ENCODE measurements at places on chromosomes 4 and X.

DNA sequence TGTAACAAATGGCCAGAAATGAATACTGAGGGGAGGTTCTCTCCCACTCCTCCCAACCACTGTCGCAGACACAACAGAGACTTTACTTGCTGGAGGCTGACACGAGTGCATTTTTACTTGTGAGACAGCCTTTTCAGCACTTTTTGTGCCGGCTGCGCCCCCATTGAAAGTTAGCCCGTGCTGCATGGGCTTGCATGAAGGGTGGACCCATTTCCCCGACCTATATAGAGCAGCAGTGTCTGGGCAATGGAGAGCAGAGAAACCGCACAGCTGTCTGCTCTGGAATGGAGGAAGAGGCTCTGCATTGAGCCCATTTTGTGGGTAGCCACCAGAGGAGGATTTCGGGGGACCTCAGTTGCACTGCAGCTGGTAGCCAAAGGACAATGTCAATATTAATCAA, 208.8 kb downstream of the UGT8 start:
- no peak for DNase-seq

DNA sequence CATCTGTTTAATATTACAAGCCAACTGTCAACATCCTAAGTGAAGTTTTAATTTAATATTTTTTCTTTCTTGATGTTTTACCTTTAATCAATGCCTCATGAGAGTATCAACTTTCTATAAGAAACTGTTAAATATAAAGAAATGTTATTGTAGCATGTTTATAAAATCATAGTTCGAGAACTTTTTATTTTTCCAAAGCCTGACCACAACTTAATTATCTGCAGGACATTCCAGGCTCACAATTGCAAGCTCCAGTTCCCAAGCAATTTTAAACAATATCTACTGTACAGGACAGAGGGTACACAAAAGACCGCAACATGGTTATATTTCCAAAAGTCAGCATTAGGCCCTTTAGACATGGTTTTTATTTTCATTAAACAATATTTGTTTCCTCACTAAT, 20.1 kb downstream of the STX18 start:
- no peak for DNase-seq

DNA sequence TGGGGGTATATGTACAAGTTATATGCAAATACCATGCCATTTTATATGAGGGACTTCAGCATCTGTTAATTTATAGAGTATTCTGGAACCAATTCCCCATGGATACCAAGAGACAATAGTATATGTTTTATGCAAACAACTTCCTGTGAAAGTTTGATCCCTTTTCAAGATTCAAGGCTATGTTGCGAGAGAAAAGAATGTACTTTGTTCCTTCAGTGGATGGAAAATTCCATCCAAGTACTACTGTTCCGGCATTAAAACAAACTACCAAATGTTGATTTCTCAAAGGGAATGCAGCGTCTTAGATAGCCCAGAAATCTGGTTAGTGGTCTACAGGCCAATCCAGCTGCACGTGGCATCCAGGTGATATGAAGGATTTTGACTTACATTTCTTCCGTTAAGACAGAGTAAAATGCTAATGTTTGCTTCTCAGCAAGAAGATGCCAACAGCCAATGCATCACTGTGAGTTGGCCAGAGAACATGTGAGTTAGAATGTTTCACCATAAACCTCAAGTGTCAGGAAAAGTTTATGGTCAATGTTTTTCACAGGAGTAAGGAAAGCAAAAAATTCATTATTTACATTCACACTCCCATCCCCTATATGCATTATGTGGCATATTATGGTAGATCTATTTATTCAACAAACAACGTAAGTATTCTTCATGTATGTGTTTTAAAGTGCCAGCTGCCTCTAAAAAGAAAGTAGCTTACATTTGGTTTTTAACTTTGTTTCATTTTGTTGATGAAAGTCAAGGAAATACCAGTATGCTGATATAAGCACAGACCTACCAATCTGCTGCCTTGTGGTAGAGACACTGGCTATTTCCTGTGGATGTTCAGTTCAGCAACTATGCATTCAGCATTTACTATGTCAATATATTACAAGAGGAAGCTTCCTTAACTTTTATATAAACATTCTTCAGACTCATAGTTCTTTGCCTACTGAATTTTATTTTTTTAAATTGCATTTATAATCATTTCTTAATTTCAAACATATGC, 44.4 kb downstream of the METTL14 start:
- DNase-seq: peak; percentile 77

DNA sequence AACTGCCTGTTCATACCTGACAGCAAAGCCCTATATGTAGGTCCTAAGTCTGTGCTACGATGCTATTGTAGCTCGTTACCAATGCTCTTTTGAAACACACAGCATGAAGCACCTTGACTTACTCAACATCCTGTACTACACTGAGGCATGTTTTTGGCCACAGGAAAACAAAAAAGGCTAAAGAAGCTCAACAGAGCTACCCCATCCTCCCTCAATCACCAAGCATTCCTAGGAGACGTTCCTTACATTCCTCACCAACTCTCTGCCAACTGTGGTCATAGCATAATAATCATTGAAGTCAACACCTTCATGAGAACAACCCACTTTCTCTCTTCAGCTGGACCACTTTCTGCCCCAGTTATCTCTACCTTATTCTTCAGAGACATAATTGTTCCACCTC, 73.7 kb upstream of the SLC25A43 start:
- DNase-seq: no peak

DNA sequence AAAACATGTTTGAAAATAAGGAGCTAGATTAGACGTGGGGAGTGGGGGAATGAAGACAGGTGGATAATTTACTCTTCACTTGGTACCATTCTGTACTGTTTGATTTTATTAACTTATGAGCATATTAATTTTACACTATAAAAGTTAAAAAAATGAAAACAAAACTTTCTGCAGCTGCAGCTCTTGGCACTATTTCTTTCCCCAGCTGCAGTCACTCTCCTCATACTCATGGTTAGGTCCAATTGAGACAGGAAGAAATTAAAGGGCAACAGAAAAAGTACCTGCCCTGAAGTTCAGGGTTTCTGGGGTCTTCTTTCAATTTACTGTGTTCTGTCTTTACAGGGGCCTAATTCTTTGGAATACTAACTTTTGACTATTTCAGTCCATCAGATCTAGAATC, 15.4 kb downstream of the MAD2L1 start:
- DNase-seq: no peak

DNA sequence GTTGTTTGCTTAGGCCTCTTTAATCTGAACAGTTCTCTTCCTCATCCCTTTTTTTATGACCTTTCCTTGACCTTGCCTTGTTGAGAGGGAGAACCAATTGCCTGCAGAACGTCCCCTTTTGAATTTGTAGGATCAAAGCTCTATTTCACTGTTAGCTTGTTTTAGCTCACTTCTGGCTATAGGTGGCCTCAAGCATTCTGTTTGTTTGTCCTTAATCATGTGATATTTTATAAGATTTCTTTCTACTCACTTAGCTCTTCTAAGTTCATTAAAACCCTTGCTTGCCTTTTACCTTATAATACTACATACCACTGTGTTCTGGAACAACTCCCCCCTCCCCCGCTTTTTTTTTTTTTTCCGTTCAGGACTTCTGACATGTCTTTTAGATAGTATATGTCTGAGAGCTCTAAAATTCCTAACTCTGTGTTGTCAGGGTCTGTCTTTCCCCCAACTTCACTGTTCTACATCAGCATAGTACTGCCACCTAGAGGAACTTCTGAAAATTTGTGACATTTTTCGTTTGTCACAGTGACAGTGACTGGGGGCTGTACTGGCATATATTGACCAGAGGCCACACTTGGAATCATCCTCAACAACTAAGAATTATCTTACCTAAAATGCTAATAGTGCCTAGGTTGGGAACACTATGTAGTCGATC, 128.5 kb downstream of the LARP7 start:
- peak; percentile 10 for DNase-seq

DNA sequence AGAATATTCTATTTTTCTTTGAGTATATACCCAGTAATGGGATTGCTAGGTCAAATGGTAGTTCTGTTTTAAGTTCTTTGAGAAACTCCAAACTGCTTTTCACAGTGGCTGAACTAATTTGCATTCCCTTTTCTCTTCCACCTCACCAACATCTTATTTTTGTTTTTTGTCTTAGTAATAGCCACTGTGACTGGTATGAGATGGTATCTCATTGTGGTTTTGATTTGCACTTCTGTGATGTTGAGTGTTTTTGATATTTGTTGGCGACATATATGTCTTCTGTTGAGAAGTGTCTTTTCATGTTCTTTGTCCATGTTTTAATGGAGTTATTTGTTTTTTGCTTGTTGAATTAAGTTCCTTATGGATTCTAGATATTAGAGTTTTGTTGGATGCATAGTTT, 24.4 kb downstream of the AIMP1 start:
- no peak for DNase-seq

DNA sequence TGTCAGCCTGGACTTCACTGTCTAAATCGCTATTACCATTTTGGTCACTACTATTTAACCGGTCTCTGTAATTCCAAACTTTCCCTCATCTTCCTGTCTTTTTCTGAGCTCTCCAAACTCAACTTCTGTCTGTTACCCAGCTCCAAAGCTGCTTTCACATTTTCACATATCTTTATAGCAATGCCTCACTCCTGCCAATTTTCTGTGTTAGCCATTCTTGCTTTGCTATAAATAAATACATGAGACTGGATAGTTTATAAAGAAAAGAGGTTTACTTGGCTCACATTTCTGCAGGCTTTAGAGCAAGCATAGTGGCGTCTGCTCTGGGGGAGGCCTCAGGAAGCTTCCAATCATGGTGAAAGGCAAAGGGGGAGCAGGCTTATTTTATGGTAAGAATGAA, 368.3 kb upstream of the GNPDA2 start:
- DNase-seq: no peak

Measured in fibroblast of skin of right quadriceps (primary cell).